Stimulated activated CD4-positive, alpha-beta T cell treated with anti-CD3 and anti-CD28 coated beads, Interleukin-4, amount 100 ng/mL, for 1 hour (primary cell): ENCODE measurements at places on chromosomes 2 and 18.

GRCh38 chr2:49465157-49465831 lies 311.0 kb upstream of the FSHR start:
- DNase-seq: no peak

DNA sequence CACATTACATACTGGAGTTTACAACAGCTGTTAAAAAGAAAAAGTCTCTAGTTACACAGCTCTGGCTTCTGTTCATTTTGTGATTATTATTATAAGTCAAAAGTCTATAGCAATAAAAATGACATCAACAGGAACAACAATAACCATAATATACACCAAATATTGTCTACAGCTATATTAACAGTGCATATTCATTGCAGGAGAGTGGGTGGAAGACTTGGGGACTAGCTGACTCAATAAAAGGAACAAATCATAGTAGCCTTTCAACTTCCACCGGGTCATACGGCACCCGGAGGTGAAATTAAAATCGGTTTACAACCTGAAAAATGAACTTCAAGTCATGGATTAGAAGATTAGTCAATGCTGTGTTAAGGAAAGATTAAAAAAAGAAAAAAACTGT lies 642.1 kb downstream of the SATB2 start:
- no peak for DNase-seq

DNA sequence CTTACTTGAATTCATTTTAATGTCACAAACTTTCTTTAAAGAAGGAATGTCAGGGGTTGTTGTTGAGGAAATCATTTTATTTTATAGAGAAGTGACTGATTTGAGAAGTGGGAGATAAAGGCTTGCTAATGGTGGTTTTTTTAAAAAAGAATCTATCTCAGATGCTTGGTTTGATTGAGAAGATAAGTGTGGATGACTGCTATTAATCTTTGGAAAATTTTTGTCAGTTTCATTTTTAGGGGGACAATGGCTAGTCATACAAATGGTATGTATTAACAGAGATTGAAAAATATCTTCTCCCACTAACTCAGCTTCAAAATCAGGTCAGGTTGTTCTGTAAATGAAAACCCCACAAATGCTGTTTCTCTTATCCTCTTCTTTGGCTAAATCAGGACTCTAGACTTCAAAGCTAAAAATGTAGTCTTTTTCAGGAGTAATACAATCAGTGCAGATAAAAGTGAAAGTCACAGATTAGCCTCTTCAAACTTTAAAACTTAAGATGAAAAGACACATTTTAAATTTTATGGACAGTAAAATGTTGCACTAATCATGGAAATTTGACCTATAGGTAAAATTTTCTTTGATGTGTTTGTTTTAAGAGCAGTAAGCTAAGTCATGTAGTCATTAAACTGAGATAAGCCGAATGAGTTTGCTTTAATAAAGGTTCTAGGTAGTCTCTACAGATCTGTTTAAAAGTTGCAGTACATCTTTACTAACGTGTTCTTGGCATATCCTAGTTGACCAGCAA lies 674.2 kb upstream of the VRK2 start:
- no peak for DNase-seq

DNA sequence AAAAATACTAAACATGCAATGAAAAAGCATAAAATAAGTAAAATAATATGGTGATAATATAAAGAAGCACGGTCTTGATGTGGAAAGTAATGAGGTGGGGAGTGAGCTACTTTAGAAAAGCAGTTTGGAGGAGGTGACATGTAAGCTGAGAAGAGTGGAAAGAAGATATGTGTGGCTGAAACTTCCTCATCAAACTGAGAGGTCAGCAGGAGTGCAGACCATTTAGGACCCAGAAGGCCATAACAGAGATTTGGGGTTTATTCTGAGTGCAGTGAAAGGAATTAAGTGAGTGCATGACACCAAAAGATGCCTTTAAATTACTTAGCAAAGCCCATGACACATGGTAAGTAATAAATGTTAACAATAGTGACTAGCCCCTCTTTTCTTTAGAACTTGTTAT lies 24.4 kb upstream of the TMEM182 start:
- no peak for DNase-seq

DNA sequence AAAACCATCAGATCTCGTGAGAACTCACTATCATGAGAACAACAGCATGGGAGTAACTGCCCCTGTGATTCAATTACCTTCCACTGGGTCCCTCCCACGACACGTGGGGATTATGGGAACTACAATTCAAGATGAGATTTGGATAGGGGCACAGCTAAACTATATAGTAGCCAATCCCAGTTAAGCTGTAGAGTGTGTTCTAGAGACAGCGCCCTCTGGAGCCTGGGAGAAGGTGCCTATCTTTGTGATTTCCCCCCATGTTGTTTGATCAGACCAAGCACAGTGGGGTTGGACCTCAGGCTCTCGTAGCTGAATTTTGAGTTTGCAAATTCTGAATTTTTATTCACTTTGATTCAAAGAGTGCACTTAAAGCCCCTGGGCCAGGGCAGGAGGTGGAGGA lies 108.2 kb upstream of the TWIST2 start:
- DNase-seq: no peak

DNA sequence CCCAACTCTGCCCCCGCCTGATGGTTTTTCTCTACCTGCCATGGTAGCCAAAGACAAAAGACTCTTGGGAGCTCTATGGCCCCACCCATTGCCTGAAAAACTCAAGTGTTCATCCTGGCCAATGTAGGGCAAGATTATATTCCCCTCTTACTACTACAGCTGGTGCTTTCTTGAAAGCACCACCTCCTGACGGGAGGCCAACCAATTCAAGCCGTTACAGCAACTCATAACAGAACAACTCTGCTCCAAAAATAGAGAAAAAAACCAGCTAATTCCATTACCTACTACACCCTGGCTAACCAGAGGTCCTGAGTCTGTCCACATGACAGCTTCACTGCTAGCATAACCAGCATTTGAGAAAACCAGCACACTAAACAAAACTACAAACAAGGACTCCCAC lies 127.5 kb upstream of the GAREM1 start:
- DNase-seq: no peak

GRCh38 chr2:75317802-75318201 lies 118.5 kb upstream of the TACR1 start:
- no peak for DNase-seq

DNA sequence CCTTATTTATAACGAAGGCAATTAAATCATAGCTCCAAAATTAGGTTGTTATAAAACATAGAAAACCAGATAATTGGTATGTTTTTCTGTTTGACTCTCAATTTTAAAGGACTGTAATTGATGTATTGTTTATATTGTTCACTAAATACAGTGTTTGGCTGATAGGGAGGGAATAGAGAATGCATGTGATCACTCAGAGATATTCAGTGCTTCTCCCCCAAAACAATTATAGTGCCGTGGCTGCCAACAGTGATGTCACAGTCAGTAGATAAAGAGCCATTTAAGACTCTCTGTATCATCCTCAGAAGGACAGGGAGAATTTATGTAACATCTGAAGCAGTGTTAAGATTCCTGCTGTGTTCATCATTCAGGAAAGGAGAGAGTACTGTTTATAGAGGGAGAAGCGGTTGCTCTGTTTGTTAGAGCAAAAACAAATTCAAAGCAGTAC lies 69.6 kb downstream of the PHLPP1 start:
- DNase-seq: no peak

DNA sequence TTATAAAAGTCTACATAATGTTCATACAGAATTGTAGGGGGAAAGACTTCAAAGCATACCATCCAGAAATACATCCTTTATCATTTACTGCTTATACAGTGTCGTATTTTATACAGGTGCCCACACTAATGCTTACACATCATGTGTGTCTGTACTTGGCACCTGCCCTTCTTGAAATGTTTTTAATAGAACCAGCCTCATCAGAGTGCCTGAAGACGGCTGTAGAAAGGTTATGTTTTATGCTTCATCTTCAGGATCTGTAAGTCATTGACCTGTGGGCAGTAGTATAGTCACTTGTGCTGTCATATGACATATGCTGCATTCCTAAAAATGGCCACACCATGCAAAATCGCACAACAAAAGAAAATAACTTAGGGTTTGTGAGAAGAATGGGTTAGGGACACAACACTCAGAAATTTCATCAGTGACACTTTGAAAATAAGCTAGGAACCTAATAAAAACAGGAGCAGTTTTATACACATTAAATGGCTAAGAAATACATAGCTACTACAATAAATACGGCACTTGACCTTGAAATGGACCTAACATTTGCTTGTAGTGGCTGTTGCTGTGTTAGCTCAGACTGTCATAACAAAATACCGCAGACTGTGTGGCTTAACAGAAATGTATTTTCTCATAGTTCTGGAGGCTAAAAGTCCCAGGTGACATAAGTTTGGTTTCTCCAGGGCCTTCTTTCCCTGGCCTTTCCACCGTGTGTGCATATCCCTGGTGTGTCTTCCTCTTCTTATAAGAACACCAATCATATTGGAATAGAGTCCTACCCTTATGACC lies 112.6 kb downstream of the CERS6 start:
- no peak for DNase-seq

DNA sequence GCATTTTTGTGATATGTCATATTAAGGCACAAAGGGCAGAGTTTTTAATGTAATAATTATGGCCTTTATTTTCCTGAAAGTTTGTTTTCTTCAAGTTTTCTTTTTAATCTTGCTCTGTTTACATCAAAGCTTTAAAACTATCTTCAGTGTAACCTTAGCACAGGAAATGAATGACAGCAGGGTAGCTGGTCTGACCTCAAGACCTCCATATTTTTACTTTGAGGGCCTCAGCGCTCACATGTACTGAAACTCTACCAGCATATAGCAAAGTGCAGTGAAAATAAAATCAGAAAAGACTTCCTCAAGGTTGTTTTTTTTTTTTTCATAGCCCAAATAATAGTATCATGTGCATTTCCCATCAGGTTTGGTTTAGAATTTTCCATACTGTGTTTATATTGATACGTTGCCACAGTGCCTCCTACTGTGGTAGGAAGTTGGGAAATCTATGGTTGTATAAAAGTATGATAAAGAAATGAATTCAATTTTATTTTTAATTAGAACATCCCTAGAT lies 163.4 kb downstream of the UBE2E3 start:
- no peak for DNase-seq

DNA sequence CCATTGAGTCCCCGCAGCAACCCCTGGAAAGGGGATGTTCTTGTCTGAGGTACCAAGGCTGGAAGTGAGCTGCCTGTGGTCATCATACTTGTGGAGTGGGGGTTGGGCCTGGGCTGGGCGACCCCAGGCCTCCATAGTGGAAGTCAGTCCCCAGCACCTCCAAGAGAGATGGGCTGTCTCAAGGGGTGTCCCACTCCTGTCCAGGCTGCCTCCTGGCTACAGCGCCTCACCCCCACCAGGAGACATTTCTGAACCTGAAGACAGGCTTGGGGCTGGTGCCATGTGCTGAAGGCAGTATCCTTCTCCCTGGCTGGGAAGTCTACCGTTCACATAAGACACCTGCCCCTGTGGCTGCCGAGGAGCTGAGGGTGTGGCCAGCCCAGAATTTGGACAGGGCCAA lies 28.9 kb downstream of the INHBB start:
- DNase-seq: no peak

DNA sequence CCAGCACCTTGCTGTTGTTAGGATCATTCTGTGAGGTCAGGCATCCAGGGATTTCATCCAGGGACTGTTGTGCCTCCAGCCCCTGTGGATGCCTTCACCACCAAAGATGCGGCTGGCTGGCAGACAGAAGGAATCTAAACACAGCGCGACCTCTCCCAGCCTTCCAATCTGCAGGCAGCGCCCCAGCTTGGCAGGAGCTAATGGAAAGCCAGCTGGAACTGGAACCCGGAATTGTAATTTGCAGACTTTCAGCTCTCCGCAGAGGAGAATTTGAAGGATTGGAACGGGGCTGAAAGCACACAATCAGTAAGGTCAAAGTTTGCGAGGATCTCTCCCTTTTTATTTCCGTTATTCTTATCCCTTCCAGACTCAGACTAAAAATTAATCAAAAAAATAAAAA lies 127.8 kb downstream of the TRIB2 start:
- no peak for DNase-seq

DNA sequence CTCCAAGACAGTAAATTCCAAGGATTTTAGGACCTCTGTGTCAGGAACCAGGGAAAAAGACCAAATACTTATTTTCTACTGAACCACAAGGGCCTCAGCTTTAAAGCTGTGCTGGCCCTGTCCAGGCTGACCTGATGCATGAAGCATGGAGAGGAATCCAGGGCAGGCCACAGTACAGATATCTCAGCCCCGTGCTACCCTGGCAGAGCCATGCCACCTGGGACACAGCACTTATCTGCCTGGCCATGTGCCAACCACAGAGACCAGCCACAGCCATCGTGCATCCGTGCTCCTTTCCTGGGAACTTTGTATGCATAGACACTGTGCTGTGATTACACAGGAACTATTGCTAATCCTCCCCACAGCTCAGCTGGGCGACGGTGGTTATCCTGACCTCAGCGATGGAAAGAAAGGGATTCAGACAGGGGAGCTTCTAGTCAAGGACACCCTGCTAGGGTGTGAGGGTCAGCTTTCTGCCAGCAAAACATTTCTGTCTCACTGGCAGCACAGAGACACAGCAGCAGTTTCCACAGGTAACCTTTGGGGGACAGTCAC lies 687.4 kb upstream of the ID2 start:
- no peak for DNase-seq

DNA sequence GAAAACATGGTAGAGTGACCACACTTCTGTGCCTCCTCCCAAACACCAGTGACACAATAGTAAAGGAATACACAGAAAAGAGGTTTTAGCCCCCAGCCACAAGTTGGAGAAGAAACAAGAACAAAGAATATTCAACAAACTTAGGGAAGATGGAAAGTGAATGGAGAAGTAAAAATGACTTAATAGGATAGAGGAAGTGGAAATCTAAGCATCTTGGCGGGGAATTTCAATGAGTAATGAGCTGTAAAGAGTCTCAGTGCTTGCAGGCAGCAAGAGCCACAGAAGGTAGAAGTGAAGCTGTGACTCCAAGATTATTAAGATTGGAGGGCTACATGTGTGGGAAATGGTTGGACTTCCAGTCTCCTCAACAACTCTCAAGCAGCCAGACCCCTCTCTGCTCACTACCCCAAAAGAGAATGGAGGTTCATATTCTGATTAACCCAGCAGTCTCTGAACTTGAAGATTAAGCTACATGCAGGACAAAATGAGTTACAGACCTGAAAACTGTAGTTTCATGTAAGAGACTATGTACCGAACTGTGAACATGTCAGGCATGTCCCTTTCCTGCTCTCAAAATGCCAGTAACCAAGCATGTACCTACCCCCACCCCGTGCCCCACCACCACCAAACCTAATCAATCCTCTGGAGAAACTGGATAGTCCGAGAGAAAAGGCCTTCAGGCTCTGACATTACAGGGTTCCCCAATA lies 16.9 kb upstream of the HNRNPLL start:
- DNase-seq: no peak

GRCh38 chr2:109435066-109435690 lies 178.6 kb downstream of the SEPTIN10 start:
- DNase-seq: no peak

- DNase-seq: no peak
Observed at GRCh38 chr18:9103376-9103873, 926 bp downstream of the NDUFV2 start.

- no peak for DNase-seq
Observed at GRCh38 chr18:44341759-44342158, 338.9 kb upstream of the SETBP1 start.
